ENCODE measurements at places on chromosomes 6 and 20. TPM values are rescaled to one million over a fixed set of nuclear protein-coding genes. Genes with fewer than 3 reads are reported as not detected.

Gene FAM210B
- total RNA-seq = 39.1 TPM

Gene TMEM63B
- total RNA-seq = 29.7 TPM

Gene NHLRC1
- total RNA-seq = 3.2 TPM

Gene GRIK2
- total RNA-seq = 13.6 TPM

Gene SSTR4
- total RNA-seq = 0.18 TPM

Gene BCKDHB
- total RNA-seq = 44.6 TPM

Gene XKR7
- 0.23 TPM for total RNA-seq

Gene CDH4
- total RNA-seq = 4.8 TPM

Gene ROS1
- total RNA-seq = 0.23 TPM

Gene GINS1
- total RNA-seq = 8.0 TPM

Gene PEX7
- 19.3 TPM for total RNA-seq

Gene HUS1B
- 3.0 TPM for total RNA-seq

Gene NKX2-2
- total RNA-seq = not detected

Gene FRS3
- total RNA-seq = 5.3 TPM

Gene ZFP57
- not detected for total RNA-seq

Gene ASIP
- not detected for total RNA-seq
